Stimulated activated CD8-positive, alpha-beta memory T cell treated with anti-CD3 and anti-CD28 coated beads, Interleukin-7, amount 100 ng/mL, for 48 hours (primary cell): ENCODE measurements at places on chromosomes 7 and 10.

DNA sequence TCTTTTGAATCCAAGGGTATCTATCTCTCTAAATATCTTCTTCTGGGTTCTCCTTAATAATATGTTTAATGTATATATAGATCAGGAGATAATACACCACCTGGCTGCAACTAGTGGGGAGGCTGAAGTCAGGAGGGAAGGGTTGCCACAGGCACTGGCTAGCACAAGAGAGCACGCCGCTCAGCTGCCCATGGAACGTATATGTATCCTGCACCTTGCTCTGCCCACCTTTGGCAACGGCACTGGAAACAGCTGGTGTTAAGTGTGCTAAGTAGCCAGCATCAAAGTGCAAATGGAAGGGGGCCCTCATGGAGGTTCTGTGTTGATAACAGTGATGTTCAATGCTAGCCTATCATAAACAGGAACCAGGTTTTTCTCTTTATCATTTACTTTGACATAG lies 49.8 kb upstream of the FAM133B start:
- DNase-seq, result no peak

- no peak for DNase-seq
Observed at GRCh38 chr7:17015598-17016031, 133.8 kb upstream of the AGR3 start.

DNA sequence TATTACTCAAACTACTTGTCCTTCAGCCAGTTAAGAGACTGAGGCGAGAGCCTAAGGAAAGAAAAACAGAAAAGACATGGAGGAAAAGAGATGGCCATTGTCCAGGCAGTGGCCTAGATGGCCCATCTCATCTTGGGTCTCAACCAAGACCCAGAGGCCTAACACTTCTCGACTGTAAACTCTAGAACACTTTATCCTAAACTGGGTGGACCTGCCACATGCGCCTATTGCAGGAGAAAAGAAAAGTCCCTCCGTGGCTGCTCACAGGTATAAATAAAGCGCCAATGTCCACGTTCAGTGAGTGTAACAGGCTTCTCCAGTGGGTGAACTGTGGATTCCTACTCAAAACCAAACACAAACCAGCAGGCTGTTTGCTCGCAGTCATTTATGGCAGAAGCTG lies 92.7 kb upstream of the DDC start:
- DNase-seq, result no peak

- DNase-seq, result no peak
Observed at GRCh38 chr7:26188206-26188956, 12.2 kb downstream of the HNRNPA2B1 start.

GRCh38 chr10:23779301-23779700 lies 340.4 kb downstream of the OTUD1 start:
- DNase-seq, result no peak
